Lung (tissue), 17 donors: ENCODE measurements at places on chromosomes 3 and 15. TPM values are rescaled to one million over a fixed set of nuclear protein-coding genes. Genes with fewer than 3 reads are reported as not detected.

The PLSCR5 gene
- not detected for polyA plus RNA-seq

The CFAP161 gene
- 2.6 TPM for polyA plus RNA-seq

The TLR9 gene
- polyA plus RNA-seq, result 0.37 TPM

The PDZRN3 gene
- 11.9 TPM for polyA plus RNA-seq

The RBP2 gene
- 1.3 TPM for polyA plus RNA-seq

The FAM174B gene
- 19.0 TPM for polyA plus RNA-seq

The TTLL13 gene
- 0.11 TPM for polyA plus RNA-seq

The MGA gene
- polyA plus RNA-seq, result 2.7 TPM

The GOLGA8S gene
- polyA plus RNA-seq, result 0.20 TPM

The SCAANT1 gene
- not detected for polyA plus RNA-seq

The TKT gene
- 456 TPM for polyA plus RNA-seq
